ENCODE measurements at places on chromosomes 1 and 21.

GRCh38 chr21:40633048-40633447 is 213.9 kb downstream of the DSCAM start:
- no peak for DNase-seq

DNA sequence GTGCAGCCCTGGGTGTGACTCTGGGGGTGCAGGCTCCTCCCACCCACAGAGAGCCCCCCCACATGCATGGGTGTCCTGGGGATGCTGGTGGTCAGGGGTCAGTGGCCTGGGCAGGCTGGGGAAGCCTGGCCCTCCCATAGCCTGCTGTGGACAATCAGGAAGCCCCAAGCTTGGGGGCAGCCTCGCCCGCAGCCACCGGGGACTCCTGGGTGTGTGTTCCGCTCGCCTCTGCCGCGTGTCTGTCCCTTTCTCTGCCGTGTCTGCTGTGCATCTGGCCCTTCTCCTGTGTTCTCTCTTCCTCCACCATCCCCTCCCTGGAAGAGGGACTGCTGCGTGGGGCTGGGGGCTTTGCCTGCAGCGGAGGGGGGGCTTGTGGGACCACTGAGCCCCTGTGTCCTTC is 22.9 kb downstream of the AGRN start:
- DNase-seq = no peak

GRCh38 chr1:219676012-219676765 is 63.3 kb upstream of the ZC3H11B start:
- DNase-seq = no peak

GRCh38 chr1:167433884-167434283 is 84.4 kb downstream of the CD247 start:
- no peak for DNase-seq

DNA sequence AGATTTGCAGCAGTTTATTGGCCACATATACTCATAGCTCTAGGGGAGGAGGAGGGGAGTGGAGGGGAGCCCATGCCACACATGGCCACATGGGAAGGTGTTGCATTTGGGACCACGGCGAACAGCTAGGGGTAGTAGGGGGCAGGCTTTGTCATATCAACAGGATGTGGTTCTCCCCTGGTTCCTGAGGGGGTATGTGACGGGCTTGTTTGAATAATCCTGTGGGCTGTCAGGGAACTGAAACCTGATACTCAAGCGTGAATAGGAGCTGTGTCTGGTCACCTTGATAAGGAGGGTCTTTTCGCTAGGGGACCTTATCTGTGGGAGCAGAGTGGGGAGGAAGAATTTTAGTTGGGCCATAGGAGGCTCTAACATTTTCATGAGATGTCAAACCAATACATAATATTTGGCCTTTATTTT is 264.7 kb downstream of the CTH start:
- no peak for DNase-seq

DNA sequence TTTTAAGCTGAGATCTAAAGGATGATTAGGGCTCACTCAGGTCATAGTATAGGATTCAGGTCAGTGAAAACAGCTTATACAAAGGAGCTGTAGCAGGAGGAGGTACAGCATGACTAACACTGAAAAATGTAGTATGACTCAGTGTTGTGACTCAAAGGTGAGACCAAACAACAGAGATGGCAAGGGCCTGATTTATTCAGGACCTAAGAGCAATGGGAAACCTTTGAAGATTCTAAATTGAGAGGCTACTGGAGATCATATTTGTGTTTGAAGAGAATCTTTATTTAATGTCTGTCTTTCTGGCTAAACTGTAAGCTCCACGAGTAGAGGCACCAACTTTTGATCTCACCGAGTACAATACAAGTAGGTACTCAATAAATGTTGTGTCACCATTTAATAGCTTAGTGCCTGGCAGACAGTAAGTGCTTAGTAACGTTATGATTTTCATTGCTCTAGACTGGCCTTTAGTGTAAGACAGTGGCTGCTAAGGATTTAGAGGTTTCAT is 43.5 kb downstream of the PRKAA2 start:
- DNase-seq = no peak

GRCh38 chr1:233479110-233479890 is 134.6 kb upstream of the KCNK1 start:
- DNase-seq = no peak

DNA sequence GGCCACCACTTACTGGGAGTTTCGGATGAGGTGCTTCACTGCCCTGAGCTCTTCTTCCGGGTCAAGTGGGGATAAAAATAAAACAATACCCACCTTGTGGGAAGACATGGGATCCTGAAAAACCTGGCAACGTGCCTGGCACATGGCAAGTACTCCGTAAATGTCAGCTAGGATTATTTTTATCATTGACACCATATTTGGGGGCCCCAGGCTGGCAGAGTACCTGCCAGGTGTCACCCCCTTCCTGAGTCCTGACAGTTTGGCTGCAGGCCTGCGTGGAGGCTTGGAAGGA is 9.2 kb upstream of the EPHA2 start:
- no peak for DNase-seq
